ENCODE measurements at places on chromosomes 1 and 21. TPM values are rescaled to one million over a fixed set of nuclear protein-coding genes. Genes with fewer than 3 reads are reported as not detected.

NOS1AP gene
- total RNA-seq, result 4.9 TPM

ZNF496 gene
- total RNA-seq, result 28.0 TPM

FAM167B gene
- total RNA-seq, result 65.9 TPM

LCE1F gene
- not detected for total RNA-seq

C2CD2 gene
- 26.4 TPM for total RNA-seq

DNA sequence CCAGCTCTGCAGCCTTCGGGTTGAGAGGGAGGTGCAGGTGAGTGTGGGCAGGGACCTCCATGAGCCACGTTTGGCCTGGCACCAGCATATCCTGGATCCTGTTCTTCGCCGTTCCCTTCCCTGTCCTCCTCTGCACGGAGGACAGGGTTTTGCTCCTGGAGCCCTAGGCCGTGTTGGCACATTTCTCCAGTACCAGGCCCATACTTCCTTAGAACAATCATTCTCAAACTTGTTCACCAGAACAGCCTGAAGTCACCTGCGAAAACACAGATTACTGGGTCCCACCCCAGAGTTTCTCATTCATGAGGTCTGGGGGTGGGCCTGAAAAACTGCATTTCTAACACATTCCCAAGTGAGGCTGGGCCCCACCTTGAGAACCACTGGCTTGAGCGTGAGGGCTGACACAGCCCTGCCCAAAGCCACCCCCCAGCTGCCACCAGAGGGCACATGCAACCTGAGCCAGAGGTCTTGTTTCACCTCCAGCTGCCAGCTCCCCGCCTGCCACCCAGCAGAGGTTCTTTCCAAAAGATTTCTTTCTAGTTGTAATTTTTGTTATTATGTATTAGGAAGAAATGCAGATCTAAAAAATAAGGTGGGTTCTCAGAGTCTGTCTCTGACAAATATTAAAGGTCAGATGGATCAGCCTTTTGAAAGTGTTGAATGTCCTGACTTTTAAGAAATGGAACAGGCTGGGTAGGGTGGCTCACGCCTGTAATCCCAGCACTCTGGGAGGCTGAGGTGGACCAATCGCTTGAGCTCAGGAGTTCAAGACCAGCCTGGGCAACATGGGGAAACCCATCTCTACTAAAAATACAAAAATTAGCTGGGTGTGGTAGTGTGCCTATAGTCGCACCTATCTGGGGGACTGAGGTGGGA, 39.6 kb upstream of the LDLRAP1 start:
- H3K27me3 ChIP-seq, result no peaks in the 10 kb centered on the region
- no peak overlapping the region for H3K27ac ChIP-seq
- DNase-seq, result peak; percentile 86
- peaks cover 17% of the 10 kb centered on the region for H3K4me1 ChIP-seq
- peaks cover 4% of the 10 kb centered on the region for H3K36me3 ChIP-seq
- no peak overlapping the region for H3K4me3 ChIP-seq

DNA sequence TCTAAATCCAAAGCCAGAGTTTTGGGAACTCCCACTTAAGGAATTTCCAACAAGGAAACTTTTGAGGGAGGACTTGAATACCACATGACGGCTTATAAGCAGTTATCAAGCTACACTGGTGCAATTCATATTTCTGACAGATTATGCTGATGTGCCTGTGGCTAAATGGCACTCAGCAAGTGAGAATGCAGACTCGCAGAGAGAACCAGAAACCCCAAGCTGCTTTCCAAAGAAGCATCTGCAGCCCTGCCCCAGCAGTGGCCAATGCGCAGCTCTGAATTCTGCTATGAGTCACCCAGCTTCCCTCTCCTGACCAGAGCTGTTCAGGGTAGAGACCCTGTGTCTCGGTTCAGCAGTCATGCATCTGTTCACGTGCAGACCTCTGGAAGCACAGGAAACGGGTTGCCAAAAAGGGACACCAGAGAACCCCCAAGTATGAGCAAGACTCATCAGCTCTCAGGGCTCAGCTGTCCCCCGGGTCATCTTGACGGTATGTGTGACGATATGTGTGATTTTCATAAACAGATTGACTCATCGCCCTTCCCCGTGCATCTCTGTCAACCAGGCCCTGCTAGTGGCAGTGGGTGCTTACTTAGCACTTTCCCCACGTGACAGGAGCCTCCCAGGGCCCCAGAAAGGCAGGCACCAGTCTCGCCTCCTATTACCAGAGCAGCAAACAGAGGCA, 76.3 kb downstream of the ITPKB start:
- peak overlapping the region; percentile 83 for H3K27ac ChIP-seq
- no peak overlapping the region for H3K4me3 ChIP-seq

GRCh38 chr1:3353876-3354275, 100.6 kb upstream of the ARHGEF16 start:
- H3K27me3 ChIP-seq, result no peaks in the 10 kb centered on the region
- no peak overlapping the region for H3K4me3 ChIP-seq
- no peaks in the 10 kb centered on the region for H3K36me3 ChIP-seq
- peaks cover 8% of the 10 kb centered on the region for H3K4me1 ChIP-seq
- no peak overlapping the region for H3K27ac ChIP-seq
- no peak for DNase-seq

- H3K36me3 ChIP-seq, result no peaks in the 10 kb centered on the region
- H3K4me3 ChIP-seq, result no peak overlapping the region
- no peaks in the 10 kb centered on the region for H3K27me3 ChIP-seq
- no peak for DNase-seq
- peaks cover 27% of the 10 kb centered on the region for H3K4me1 ChIP-seq
These were observed 53.0 kb downstream of the IER5 start for GRCh38 chr1:181141431-181141910.

DNA sequence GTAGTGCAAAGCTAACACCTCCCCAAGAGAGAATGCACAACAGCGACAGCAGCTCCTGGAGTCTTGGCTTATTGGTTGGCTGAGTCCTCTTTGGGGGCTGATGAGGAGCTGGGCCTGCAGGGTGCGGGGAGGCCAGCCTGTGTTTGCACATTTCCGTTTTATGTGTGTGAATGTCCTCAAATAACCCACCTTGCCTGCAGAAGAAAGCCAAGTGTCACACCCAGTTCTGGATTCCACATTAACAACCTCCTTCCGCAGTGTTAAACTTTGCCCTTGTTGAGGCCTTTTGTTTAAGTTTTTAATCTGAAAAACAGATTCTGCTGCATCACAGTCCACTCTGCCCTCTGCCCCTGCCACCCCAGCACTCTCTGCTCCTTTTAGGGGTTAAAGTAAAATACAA, 274.5 kb downstream of the TM2D1 start:
- no peaks in the 10 kb centered on the region for H3K27me3 ChIP-seq
- H3K4me1 ChIP-seq, result peaks cover 40% of the 10 kb centered on the region
- H3K36me3 ChIP-seq, result peaks cover 2% of the 10 kb centered on the region
- peak overlapping the region; percentile 33 for H3K27ac ChIP-seq
- no peak overlapping the region for H3K4me3 ChIP-seq

- no peaks in the 10 kb centered on the region for H3K36me3 ChIP-seq
- no peak for DNase-seq
- no peak overlapping the region for H3K27ac ChIP-seq
These were observed 452.3 kb downstream of the OMA1 start for GRCh38 chr1:58094221-58094620.
